Stimulated activated CD4-positive, alpha-beta T cell treated with anti-CD3 and anti-CD28 coated beads, Interleukin-12 subunit alpha, Interleukin-12 subunit beta, amount 100 ng/mL, for 48 hours (primary cell): ENCODE measurements at places on chromosomes 4 and X.

- no peak for DNase-seq
Observed at GRCh38 chr4:24229978-24230377, 340.1 kb upstream of the PPARGC1A start.

DNA sequence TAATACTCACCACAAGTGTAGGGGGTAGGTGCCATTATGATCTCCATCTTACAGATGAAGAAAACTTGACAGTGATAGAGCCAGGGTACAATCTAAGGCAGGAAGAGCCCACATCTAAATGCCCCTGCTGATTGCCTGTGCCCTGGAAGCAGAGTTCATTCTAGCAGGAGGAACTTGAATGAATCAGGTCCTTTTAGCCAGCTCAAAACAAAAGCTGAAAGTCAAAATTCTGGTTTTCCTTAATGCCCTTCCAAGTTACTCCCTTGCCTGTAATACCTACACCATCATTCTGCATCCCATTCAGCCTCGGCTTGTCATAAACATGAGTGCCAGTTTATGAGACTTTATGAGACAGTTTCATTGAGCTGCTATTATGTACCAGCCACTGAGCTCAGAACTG is 89.6 kb downstream of the SCD5 start:
- DNase-seq, result no peak

DNA sequence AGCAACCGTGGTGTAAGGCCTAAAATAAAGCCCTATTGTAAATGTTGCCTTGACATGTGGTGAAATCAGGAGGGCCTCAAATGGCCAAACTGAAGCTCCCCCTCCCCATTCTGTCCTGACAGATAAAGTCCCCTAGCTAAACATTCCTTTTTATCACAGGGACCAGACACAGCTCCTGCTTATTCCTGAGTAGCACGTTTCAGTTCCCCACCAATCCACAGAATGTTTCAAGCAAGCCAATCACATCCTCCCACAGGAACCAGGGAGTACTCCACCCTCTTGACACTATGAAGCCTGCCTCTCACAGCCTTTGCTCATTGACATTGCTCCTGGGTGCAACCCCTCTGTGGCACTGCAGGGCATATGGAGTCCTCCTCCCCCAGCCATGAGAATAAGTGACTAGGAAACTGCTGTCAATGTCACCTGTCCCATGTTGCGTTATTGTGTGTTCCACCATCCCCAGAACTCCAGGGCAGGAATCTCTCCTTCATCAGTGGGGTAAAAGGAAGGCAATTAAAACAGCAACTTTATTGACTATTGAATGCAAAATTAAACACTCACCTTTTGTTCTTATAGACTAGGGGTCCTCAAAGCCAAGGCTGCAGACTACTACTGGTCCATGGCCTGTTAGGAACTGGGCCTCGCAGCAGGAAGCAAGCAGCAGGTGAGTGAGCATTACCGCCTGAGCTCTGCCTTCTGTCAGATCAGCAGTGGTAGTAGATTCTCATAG is 128.1 kb downstream of the COL25A1 start:
- no peak for DNase-seq

GRCh38 chrX:43581888-43582539 is 74.1 kb upstream of the MAOA start:
- DNase-seq, result no peak

DNA sequence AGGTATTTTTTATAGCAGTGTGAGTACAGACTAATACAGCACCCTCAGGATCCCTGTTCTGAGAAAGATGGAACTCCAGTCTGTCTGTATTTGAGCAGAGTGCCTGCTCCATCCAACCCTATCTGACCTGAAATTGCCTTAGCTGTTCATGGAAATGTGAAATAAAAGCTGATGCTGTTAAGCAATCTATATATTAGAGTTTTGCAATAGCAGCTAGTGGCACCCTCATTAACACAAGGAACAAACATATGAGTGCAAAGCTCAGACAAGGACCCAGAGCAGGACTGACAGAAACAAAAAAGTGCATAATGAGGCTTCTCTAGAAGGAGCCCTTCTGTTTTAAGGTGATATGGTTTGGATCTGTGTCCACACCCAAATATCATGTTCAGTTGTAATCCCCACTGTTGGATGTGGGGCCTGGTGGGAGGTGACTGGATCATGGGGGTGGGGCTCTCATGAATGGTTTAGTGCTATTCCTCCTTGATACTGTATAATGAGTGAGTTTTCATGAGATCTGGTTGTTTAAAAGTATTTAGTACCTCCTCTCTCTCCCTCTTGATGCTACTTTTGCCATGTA is 272.9 kb upstream of the KLF3 start:
- DNase-seq, result no peak

DNA sequence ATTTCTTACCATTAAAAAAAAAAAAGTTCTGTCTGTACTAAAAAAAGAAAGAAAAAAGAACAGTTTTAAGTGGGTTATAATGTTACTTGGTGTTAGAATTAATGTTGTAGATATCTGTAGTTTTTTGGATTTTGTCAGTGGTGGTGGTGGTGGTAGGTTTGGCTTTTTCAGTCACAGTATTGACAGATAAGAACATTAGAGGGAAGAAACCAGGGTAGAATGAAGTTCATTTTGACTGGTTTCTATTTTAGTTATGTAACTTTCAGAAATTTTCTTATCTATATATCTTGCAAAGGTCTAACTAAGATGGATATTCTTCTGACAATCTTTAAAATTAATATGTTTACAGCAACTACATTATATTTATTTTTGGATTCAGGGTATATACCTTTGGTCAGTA is 105.4 kb downstream of the FBXW7 start:
- DNase-seq, result no peak

- no peak for DNase-seq
Observed at GRCh38 chrX:78106651-78106986, 2.6 kb downstream of the PGK1 start.
